Tongue (tissue), 3 donors: ENCODE measurements at places on chromosomes 12 and 14.

DNA sequence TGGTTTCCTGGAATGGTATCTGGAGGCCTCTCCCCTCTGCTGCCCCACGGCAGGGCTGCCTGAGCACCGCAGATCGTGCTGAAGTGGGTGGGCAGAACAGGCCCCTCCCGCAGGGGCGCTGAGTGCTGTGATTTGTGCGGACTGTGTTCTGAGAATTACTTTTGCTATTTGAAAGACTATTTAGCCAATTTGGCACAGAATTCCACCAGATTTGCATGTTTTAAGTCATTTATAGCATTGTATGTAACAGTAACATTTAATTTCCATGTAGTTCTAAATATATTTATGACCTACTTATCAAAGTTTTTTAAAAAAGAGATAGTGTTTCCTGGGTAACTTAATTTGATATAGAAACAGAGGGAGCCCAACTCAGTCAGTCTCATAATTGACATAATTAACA is 55.3 kb downstream of the TNFAIP2 start:
- DNase-seq: no peak

- DNase-seq: no peak
These were observed 75.3 kb upstream of the C14orf180 start for GRCh38 chr14:104504172-104504735.

GRCh38 chr12:10736463-10736862 is 13.3 kb upstream of the YBX3 start:
- DNase-seq: no peak

DNA sequence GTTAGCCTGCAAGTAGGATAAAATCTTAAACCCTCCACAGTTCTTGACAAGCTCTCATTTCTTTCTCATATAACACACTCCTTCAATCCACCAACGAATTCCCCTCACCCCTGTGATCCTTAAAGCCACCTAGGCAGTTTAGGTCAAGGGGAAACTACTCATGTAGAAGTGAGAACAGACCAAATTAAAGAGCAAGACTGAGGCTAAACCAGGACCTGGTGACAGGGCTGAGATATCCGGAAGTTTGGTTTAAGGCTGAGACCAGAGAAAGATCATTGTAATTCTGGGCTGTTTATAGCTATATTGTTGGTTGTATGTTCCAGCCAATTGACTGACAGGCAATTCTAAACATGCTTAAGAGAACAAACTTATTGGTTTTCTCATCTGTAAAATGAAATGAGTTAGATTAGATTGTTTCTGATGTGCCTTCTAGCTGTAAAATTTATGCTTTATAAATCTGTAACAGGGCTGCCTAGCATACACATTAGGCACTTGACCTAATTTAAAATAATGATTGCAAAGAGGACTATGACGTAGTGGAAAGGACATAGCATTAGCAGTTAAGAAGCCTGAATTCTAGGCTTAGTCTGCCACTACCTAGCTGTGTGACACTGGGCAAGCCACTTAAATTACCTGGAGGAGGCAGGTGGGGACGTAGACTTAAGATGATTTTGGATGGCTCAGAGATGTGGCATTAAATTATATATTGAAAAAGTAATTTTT is 53.9 kb upstream of the PTGR2 start:
- no peak for DNase-seq

- DNase-seq: no peak
These were observed 60.7 kb upstream of the BDKRB2 start for GRCh38 chr14:96143906-96144305.

DNA sequence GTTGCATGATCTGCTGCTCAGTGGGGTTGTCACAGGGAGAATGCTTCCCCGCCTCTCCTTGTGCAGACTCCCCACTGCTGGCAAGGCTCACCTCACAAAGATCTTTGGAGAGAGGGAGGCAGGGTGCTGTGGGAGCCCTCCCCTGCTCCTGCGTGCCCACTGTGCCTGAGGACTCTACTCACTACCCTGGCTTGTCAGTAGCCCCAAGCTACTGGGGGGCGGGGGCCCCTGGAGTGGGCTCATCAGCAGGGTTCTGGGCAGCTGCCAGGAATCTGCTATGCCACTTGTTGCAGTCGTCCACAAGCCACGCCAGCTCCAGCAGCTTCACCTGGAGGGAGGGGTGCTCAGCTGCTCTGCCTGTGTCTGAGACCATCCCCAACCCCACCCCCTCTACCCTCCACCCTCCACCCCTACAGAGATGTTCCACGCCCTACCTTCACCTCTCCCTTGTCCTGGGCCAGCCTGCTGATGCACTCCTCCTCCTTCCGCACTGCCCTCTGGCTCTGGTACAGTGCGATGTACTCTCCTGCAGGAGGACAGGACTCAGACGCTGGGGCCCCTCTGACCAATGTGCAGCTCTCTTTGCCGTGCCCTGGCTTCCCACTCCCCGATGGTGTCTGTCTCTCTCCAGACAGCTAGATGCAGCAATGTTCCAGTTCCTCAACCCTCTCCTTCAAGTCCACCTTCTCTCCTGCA is 14.2 kb upstream of the BLTP3B start:
- peak; percentile 51 for DNase-seq

- DNase-seq: no peak
These were observed 4.8 kb downstream of the CDKN1B start for GRCh38 chr12:12721814-12722434.

DNA sequence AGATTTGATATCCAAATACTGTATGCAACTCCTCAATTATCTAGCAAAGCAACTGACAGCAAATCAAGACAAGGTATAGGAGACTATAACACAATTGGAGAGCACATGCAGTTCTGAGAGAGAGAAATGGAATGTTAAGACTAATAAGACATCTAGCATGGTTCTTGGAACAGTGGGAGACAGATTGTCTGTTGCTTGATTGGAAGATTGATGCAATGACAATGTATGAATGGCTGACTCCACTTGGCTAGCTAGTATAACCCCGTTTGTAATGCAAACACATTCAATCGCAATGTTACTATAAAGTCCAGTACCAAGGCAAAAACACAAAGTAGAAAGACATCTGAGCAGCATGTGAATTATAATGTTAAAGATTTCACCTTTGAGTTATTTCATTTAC is 179.3 kb downstream of the RPL10L start:
- DNase-seq: no peak

DNA sequence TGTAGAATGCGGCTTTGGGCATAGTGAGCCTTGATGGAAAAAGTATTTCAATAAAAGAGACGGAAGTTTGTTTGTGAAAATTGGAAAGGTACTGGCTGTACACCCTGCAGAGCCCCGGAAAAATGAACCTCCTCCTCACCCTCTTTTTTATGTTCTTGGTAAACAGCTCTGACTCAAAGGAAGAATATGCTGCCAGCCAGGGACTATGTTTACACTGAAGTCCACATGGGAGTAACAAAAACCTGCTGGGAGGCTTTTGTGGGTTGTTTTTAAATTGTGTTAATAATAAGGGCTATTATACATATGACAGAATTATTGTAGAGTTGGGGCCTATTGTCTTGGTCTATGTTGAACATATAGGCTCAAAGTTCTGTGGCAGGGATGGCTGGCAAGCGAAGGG is 70.7 kb downstream of the TTC8 start:
- DNase-seq: no peak

GRCh38 chr14:84323450-84323849 is 1206.5 kb upstream of the FLRT2 start:
- DNase-seq: no peak

GRCh38 chr14:89012282-89013097 is 188.0 kb downstream of the TTC8 start:
- DNase-seq: no peak

DNA sequence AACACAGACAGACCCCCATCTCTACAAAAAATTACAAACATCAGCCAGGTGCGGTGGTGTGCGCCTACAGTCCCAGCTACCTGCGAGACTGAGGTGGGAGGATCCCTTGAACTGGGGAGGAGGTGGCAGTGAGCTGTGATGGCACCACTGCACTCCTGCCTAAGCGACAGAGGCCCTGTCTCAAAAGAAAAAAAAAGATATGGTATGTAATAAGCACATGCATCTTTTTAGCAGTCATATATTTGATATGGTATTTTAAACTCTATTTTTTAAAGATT is 7.2 kb downstream of the SLC15A4 start:
- DNase-seq: no peak

- DNase-seq: no peak
These were observed 2.9 kb upstream of the EPYC start for GRCh38 chr12:91007531-91008290.
